Stimulated activated CD4-positive, alpha-beta T cell treated with anti-CD3 and anti-CD28 coated beads, TNF-alpha, amount 100 ng/mL, for 1 hour (primary cell): ENCODE measurements at places on chromosomes 4 and X.

GRCh38 chrX:110796407-110796697, 735 bp upstream of the CHRDL1 start:
- DNase-seq: no peak

GRCh38 chr4:138334346-138335016, 92.3 kb upstream of the SLC7A11 start:
- DNase-seq: no peak

DNA sequence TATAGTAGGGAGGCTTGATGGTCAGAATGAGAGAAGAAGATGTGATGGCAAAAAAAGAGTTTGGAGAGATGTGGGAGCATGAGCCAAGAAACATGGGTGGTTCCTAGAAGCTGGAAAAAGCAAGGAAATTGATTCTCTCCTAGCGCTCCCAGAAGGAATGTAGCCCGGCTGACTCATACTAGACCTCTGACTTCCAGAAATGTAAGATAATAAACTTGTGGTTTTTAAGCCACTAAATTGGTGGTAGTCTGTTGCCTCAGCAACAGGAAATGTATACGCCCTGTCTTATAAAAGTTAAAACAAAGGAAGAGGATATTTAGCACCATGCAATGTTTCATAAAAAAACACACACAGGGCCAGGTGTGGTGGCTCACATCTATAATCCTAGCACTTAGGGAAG, 182.7 kb upstream of the PCDH7 start:
- DNase-seq: no peak

DNA sequence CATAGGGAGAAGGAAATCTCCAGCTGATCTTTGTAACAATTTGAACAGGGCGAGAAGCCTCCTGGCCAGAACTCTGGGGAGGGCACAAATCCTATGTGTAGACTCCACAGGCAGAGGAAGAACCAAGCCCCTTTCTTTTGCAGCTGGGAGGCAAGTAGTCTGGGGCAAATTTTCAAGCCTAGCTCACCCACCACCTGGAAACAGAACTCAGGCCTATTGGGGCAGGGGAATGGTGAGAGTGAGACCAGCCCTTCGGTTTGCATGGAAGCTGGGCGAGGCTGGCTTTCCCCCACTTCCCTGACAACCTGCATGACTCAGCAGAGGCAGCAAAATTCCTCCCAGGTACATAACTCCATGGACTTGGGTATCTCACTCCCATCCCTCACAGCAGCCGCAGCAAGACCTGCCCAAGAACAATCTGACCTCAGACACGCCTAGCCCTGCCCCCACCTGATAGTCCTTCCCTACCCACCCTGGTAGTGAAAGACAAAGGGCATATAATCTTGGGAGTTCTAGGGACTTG, 138.2 kb downstream of the EMCN start:
- DNase-seq: no peak

- no peak for DNase-seq
Measured at GRCh38 chrX:104310090-104310489, 55.4 kb upstream of the ESX1 start.

- no peak for DNase-seq
Measured at GRCh38 chr4:158857951-158858350, 89.1 kb downstream of the FNIP2 start.

GRCh38 chr4:159012381-159012780, 90.5 kb upstream of the RAPGEF2 start:
- DNase-seq: no peak

DNA sequence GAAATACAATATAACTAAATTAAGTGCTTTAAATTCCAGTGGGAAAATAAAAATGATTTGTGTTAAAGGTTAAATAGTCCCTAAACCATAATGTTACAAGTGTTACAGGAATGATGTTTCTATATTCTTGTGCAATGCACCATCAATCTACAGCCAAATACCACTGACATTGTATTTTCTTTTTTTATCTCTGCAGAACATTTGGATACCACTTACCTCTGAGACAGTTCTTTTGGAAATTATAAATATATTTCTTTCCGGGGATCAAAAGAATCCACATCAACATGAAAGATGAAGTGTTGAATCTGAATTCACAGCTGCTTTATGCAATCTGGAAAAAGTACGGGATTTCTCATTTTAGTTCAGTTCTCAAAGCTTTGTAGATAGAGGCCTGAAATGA, 518.3 kb upstream of the AGA start:
- DNase-seq: no peak

- DNase-seq: no peak
Measured at GRCh38 chrX:1895583-1895982, 280.7 kb downstream of the ASMT start.

GRCh38 chr4:173917255-173917960, 366.1 kb downstream of the FBXO8 start:
- no peak for DNase-seq

DNA sequence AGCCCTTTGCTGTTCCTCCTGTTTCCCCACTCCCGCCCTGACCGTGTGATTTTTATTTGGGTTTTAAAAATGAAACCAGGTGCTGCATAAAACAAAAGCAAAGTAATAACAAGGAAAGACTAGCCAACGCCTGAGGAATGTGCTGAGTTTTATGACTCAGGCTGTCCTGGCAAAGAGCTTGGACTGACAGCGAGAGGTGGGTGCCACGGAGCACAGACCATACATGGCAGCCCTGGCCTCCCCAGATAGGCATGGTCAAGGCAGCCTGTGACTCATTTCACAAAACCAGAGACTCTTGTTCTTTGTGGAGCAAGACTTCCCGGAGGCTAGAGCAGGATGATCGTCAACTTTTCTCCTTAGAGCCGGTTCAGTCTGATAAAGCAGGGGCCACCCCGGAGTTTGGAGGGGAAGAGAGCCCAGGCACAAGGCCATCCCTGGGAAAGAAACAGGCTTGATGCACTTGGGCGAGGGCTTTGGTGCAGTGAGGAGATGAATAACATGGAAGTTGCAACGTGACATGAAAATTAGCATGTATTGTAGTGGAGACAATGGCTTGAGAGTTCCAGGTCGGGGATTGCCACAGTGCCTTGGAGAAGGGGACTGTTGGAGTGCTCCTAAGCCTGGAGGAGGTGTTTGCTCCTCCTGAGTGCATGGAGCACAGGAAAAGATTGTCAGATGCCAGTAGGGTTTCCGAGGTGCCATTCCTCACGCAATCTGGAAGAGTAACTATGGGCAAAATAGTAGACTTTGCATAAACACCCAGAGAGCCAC, 54.8 kb downstream of the C4orf51 start:
- no peak for DNase-seq

- peak; percentile 9 for DNase-seq
Measured at GRCh38 chr4:184343502-184344177, 126.0 kb upstream of the ENPP6 start.

DNA sequence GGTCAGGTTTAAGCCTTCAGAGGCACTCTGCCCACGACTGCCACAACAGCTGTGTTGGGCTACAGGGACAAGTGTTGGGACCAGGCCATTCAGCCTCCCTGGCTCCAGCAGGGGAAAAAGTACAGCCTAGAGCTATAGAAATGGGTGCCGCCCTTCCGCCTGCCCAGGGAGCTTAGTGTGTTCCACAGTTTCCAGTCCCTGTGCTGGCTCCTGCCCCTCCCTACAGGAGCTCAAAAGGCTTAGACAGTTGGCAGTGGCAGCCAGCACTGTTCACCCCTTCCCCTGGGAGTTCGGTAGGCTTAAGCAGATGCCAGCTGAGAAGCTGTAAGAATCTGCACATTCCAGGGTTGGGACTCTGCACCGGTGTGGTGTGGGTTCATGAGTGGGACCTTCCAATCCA, 408.2 kb upstream of the INTU start:
- DNase-seq: no peak

- no peak for DNase-seq
Measured at GRCh38 chrX:130085551-130086446, 24.5 kb downstream of the ELF4 start.

DNA sequence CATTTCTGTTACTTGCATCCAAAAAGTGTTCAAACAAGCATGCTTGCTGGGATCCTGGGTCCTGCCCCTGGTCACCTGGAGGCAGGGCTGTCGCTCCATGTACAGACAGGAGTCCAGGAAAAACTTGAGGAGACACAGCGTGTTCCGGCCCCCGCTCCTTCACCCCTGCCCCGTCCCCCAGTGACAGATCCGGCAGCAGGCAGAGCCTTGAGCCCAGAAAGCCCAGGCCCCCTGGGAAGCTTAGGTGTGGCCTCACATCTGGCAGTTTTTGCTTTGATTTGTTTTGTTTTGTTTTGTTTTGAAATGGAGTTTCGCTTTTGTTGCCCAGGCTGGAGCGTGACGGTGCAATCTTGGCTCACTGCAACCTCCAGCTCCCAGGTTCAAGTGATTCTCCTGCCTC, 67.0 kb downstream of the TRMT44 start:
- DNase-seq: no peak
